Myocyte (in vitro differentiated cells): ENCODE measurements at places on chromosomes 3 and 15. TPM values are rescaled to one million over a fixed set of nuclear protein-coding genes. Genes with fewer than 3 reads are reported as not detected.
A peak's percentile ranks its signal among the peaks of the same experiment; 100 is the strongest.

Gene LMOD3
- 71.3 and 168 TPM in 2 replicates for total RNA-seq

Gene DLEC1
- total RNA-seq: not detected in 2 replicates

Gene FETUB
- total RNA-seq: not detected in 2 replicates

Gene KLHL40
- total RNA-seq: 55.6 and 67.1 TPM in 2 replicates

Gene EPM2AIP1
- total RNA-seq: 19.7 and 22.1 TPM in 2 replicates

Gene THPO
- 0.16 TPM in 1 of 2 replicates, not detected in the other for total RNA-seq

Gene IL5RA
- total RNA-seq: not detected in 2 replicates

Gene NANOGP8
- total RNA-seq: 0.91 TPM in 1 of 2 replicates, not detected in the other

Gene WNT5A
- total RNA-seq: 34.5 and 35.5 TPM in 2 replicates

Gene SPATA12
- 0.19 TPM in 1 of 2 replicates, not detected in the other for total RNA-seq

Gene NMD3
- 38.0 and 38.6 TPM in 2 replicates for total RNA-seq

Gene OR5K2
- total RNA-seq: not detected in 2 replicates

DNA sequence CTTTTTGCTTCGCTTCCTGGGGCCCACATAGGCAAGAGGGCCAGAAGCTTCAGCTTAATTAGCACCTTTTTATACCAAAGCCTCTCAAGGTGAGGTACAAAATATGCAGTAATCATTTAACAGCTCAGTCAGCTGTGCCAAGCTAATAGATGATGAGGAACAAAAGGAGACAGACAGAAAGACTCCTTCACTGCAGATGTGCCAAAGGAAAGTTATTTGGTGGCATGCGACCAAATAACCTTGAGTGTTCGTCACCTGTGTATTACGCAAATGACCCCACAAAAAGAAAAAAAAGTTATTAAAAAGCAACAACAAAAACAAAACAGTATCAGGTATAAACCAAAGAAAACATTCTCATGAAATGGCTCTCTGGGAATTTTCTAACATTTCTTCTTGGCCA lies 325.8 kb upstream of the IGF1R start:
- no peak for DNase-seq

DNA sequence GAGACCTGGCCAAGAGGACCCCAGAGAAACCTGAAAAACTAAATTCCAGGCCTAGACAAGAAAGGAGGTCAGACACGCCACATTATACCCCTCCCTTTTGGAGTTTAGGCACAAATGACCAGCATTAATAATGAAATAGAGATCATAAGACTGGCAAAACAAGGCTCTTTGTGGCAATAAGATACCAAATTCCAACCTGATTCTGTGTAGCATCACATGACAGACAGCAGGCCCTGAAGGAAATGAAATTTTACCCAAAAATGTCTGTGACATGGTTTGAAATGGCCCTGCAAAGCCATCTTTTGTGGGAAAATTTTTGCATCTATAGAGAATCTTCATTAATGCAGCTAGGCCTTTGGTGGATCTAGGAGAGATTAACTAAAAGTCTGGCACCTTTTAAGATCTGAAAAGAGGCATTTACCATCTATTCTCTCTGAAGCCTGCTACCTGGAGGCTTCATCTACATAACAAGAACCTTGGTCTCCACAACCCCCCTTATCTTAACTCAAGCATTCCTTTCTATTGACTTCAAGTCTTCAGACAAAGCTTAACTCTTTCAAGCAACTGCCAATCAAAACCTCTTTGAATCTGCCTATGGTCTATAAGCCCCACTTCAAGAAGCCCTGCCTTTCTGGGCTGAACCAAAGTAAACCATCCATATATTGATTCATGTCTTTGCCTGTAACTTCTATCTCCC lies 8.0 kb downstream of the FAM174B start:
- DNase-seq: no peak

DNA sequence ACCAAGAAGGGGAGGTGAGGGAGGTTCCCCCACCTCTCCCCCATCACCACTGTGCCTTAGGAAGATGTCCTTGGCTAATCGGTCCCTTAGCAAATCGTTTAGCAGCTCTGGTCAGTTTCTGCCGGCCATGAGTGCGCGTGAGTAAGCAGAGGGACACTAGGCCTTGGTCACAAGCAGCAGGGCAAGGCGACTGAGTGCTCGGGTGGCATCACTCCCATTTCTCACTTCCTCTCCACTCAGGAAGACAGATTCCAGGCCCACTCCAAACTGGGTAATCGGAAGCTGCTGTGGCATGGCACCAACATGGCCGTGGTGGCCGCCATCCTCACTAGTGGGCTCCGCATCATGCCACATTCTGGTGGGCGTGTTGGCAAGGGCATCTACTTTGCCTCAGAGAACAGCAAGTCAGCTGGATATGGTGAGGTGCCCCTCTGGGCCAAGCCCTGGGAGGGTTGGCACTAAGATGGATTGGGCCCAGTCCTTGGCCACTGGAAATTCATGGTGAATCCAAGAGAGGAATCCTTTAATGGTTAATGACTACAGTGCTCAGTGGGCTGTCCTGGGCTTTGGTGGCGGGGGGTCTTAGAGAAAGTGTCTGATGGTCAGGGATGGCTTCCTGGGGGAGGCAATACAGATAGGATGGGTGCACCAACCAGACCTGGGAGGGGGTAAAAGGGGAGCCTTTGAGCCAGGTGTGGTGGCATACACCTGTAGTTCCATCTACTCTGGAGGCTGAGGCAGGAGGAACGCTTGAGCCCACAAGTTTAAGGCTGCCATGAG lies 4.0 kb downstream of the PARP3 start:
- DNase-seq: no peak

DNA sequence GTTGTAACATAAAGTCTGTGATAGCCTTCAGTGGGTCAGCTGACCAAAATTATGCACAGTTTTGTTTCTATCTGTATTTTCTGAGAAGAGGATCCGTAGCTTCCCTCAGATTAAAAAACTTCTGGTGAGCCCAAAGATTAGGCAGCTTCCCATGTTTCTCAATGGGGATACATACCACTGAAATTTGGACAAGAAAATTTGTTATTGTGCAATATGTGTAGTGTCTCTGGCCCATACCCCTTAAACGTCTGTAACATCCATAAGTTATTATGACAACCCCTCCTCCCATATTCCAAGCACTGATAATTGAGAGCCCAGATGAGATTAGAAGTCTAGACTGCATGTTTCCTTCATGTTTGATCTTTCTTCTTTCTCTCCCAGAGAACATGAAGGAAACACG lies 1.9 kb upstream of the MITF start:
- no peak for DNase-seq

DNA sequence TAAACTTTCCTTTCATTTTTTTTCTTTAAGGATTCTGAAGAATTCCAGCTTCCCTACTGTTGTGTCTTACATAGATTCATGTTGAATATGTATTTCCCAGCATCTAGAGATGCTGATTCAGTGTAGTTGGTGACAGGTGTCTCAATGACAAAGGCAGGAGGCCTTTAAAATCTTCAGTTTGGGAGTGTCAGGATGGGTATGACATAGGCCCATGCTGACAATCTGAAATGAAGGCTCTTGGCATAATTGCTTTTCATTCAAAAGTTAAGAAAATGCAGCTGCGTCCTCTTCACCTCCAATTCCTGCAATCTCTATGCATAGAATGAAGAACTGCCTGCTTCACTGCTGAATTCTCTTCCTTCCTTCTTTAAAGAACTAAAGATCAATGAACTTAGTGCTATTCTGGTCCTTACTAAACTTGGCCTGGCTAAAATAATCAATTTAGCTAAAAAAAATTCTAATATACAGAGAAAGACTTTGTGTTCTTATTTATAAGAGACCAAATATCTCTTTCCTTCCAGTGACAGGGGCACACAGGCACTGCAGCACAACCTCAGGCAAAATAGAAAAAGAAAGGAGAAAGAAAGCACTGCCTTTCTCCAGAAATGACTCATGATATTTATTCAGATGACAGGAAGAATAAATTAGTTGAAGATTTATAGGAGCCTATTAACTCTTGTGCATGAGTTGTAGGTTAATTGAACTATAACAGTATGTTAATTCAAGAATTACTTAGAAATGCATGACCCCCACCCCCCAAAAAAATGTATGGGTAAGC lies 152.6 kb upstream of the GBE1 start:
- no peak for DNase-seq

GRCh38 chr3:196073255-196073753 lies 8.6 kb downstream of the TFRC start:
- peak; percentile 81 for DNase-seq

- no peak for DNase-seq
Observed at GRCh38 chr15:64621056-64621455, 154.3 kb downstream of the RBPMS2 start.

DNA sequence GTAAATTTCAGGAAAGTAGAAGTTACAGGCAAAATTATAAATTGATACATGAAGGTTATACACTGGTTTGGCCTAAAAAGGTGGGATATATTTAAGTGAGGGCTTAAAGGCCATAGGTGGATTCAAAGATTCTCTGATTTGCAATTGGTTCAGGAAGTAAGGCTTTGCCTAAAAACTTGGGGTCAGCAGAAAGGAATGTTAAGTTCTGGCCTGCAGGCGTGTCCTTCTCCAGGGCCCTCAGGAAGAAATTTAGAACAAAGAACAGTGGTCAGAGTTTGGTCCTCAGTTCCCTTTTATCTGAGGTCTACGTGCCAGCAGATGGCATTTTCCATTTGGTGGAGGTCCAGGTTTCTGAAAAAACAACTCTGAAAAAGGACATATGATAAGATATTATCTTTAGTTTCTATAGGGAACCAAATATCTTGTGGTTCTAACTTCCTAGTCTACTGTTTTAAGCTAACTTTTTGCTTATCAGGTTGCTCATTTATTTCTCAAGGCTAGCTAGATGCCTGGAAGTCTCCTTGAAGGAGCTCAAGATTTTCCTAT lies 40.5 kb downstream of the SCN11A start:
- no peak for DNase-seq
